ENCODE measurements at places on chromosomes 13 and 19.

DNA sequence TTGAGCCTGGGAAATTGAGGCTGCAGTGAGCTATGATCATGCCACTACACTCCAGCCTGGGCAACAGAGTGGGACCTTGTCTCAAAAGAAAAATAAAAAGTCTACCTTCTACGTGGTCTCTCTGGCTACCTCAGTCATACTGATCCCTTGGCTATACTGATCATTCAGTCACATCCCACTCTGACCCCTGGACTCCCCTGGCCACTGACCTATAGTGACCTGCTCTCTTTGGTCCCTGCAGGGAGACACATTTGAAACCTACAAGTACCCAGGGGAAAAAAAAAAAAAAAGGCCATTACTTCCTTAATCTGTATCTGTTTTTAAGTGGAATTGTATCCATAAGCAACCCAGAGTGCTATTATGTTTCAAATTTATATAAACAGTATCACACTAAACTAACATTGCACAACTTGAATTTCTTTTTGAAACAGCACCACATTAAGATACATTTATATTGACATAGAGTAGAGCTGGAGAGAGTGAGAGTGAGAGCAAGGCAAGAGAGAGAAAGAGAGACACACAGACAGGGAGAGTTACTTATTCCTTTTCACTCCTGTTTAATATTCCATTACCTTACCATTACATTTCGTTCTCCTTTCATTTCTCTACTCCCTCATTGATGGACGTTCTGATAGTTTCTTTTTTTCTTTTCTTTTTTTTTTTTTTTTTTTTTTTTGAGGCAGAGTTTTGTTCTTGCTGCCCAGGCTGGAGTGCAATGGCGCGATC, 23.7 kb upstream of the CERS4 start:
- DNase-seq = no peak

- no peak for DNase-seq
Measured at GRCh38 chr13:51009597-51009996, 100.0 kb downstream of the RNASEH2B start.

- no peak for DNase-seq
Measured at GRCh38 chr19:51607077-51607476, 23.1 kb downstream of the SIGLEC5 start.

- DNase-seq = no peak
Measured at GRCh38 chr19:55674459-55674840, 576 bp upstream of the EPN1 start.

- DNase-seq = no peak
Measured at GRCh38 chr19:44553478-44554171, 24.1 kb upstream of the CEACAM20 start.

GRCh38 chr19:18898607-18899408, 2.9 kb upstream of the CERS1 start:
- DNase-seq = no peak

DNA sequence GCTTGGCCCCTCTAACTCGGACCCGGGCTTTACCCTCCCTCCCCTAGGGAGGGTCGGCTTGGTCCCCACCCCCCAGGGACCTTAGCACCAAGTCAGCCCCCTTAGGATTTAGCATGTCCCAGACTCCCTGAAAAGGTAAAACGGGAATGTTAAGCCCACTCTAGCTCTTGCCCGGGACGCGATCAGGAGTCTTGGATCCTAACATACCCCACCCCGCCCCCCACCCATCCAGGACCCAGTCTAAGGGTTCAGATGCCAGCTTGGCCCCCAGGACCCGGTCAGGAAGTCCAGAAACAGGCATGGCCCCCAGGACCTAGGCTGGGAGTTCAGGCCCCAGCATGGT, 437 bp downstream of the EPOR start:
- DNase-seq = no peak

- no peak for DNase-seq
Measured at GRCh38 chr13:111666164-111666776, 345.8 kb downstream of the TEX29 start.

DNA sequence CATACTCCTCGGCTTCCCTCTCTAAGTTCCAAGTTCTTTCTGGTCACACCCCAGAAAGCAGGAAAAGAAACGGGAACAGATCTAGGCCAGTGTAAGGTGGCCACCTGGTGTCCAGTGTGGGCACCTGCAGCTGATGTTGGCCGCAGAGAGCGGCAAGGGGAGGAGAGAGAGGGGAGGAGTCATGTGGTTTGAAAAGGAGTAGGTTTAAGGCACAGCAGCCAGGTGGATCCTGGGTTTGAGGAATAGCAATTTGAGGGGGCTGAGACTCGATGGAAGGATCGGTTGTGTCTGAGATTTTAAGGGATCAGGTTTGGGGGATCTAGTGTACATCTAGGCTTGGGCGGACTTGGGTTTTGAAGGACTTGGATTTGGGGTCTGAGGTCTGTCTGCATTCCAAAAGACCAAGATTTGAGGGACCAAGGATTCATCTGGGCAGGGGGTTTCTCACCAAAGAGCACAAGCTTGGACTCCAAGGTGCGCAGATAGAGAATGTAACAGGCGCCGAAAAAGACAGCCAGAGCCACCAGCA, 1.2 kb downstream of the RABAC1 start:
- peak; percentile 91 for DNase-seq

DNA sequence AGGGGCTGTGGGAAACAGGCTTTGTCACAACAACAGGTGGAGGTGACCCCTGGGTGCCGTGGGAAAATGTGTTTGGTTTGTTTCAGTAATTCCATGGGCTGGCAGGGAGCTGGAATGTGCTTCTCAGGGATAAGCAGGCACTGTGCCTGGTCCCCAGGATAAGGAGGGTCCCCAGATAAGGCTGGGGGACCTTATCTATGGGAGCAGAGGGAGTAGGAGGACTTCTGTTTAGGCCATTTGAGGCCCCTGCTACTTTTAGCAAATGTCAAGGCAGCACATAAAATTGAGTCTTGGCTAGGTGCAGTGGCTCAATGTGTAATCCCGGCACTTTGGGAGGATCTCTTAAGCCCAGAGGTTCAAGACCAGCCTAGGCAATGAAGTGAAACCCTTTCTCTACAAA, 59.5 kb downstream of the KCNC3 start:
- no peak for DNase-seq

- no peak for DNase-seq
Measured at GRCh38 chr19:57786906-57787305, 17.4 kb downstream of the ZNF586 start.

DNA sequence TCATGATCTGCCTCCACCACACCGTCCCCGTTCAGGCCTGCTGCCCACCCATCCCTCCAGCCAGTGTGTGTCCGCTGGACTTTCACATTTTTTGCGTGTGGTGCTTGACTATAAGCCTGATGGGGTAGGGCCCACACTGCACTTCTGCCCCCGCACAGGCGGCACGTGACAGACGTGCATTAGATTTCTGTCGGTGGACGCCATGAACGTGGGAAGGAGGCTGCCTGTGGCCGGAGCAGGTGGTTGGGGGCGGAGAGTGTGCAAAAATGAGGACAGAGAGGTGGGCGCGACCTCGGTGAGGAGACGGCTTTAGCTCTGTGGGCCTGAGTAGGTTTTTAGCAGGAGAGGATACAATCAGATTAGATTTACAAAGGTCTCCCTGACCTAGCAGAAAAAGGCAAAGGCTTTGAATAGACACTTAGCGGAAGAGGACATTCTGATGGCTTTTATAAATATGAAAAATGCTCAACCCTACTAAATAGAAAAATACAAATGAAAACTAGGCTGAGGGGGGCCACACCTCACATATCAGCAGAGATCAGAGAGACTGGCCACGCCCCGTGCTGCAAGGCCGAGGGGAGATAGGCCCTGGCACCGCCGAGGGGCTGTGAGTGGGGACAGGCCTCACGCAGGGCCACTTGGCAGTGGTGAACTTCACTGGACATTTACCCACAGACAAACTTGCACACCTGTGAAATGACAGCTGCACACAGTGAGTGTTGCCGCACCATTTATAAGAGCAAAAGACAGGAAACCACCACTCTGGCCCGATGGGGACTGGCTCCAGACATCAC, 25.4 kb downstream of the PAK4 start:
- no peak for DNase-seq

DNA sequence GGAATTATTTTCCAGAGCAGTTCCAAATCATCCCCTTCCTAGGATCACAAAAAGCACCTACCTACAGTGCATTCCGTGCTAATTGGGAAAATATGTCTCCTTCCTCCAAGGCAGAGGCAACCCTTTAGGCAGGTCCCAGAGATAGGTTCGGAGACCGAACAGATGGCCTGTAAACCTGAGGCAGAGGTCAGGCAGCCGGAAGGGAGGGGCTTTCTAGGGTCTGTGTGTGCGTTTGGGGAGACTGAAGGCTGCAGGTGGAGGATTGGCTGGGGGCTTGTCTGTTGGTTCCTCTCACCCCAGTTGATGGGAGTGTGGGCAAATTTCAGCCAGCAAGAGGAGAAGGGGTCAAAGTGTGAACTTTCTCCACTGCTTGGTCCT, 7.1 kb downstream of the KCNN4 start:
- no peak for DNase-seq

GRCh38 chr19:38836983-38837626, 5.5 kb upstream of the ECH1 start:
- DNase-seq = no peak

- no peak for DNase-seq
Measured at GRCh38 chr13:97249796-97250495, 27.8 kb downstream of the MBNL2 start.

GRCh38 chr19:40283414-40284250, 1.5 kb downstream of the AKT2 start:
- no peak for DNase-seq

GRCh38 chr13:51552027-51552426, 32.2 kb upstream of the WDFY2 start:
- DNase-seq = no peak

DNA sequence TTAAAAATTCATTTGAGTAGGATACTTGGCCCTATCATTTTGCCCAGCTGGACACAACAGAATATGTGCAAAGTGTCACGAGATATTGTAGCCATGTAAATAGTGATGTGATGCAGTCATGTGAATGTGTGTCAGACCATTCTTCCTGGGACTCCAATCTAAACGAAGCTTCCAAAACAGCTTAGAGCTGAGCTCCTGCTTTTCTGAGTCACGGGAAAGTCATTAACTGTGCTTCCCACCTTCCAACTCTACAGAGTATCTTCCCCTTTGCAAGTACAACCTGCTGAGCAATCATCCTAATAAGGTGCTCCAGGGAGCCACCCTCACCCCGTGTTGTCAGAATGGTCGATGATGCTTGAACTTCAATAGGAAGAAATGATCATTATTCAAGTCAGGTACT, 294.7 kb downstream of the MYO16 start:
- no peak for DNase-seq

DNA sequence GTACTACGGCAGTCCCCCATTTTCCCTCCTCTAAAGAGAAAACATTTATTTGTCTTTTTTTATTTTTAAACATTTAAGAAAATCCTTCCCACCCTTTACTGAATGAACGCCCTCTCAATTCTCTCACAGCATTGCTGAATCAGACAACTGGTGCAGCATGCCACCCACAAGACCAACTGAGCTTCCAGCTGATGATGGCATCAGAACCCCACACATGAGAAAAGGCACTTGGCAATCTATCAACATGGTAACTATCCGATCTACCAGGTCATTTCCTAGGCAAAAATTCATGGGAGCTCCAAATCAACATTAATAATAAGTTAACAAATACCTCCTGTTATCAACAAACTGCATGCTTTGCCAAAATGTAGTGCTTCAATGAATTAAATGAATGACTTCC, 43.1 kb downstream of the LHFPL6 start:
- DNase-seq = no peak

DNA sequence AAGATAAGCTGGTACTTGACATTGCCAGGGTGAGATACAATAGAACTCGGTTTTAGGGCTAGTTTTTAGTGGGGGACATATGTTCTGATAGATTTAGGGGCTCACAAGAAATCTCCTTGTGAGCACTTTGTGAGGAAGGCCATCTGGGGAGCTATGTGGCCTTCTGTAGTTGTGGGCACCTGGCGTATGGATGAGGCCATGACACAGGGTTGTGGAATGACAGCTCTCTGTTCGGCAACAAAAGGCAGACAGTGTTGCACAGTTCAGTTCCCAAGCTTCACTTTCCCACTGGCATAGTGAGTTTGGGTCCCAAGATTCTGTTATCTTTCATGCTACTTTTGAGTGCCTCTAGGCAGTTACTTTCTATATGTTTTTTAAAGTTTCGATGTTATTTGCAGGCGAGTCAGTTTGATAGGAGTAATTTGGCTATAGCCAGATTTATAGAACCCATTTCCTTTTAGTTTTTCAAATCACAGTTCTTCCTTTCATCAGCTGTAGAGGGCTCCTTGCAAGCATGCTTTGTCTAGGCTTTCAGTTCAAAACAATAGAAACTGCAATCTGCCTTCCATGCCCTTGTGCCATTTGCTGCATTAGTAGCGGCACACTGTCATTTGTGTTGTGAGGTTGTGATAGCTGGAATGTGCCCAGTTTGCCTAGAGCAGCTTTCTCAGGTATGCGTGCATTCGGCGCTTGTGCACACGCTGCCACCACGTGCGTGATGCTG, 70.6 kb upstream of the TEX29 start:
- no peak for DNase-seq

- DNase-seq = no peak
Measured at GRCh38 chr19:42156571-42156970, 24.3 kb upstream of the POU2F2 start.

DNA sequence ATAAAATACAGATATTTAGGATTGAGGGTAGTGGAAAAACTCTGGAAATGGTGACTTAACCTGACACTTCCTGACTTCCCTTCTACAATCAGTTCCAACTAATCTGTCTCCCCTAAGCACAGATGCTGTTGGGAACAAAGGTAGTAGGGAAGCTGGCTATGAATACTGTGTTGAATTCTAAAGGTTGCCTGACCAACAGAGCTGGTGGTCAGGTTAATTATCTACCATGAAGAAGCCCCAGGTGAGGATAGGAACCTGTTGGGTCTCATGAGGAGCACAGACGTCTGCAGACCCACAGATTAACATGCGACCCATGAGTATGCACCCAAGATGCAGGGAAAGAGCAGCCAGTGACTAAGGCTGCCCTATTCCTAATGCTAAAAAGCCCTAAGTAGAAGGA, 172.3 kb downstream of the DIAPH3 start:
- no peak for DNase-seq

- no peak for DNase-seq
Measured at GRCh38 chr13:20826843-20827560, 53.2 kb upstream of the EEF1AKMT1 start.

DNA sequence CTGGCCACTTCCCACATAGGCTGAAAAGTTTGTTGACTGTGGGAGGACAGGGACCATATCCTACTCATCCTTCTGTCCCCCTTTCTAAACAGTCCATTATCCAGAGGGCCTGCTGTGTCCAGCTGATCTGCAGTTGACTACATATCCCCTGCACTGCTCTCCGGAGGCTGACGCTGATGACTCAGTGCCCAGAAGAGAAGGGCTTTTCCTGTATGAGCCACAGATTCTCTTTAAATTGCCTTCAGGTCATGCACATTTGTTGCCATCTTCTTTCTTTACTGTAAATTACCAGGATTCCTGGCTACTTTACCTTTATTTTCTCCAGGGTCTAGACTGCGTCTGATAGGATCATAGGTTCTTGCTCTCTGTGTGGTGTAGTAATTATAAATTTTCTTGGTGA, 125.2 kb downstream of the LACC1 start:
- peak; percentile 52 for DNase-seq

Measured in GM03348 (cell line).